ENCODE measurements at places on chromosomes 5 and 9.

DNA sequence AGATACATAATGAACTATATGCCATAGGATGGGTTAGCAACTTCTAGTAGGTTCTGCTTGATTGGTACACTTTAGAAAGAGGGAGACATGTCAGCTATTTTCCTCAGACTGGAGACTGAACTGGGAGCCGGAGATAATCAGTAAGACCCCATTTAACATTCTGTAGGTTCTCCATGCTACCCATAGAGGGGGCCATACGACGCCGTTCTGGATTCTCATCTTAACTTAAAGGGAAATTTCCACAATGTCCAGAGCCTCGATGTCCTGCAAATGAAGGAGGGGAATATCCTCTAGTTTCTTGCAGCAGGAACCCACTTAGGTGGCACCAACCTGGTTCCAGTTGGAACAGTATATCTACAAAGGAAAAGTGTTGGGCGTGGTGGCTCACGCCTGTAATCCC lies 22.3 kb upstream of the NPM1 start:
- no peak for DNase-seq

GRCh38 chr5:72077390-72077789 lies 29.9 kb upstream of the MAP1B start:
- no peak for DNase-seq

DNA sequence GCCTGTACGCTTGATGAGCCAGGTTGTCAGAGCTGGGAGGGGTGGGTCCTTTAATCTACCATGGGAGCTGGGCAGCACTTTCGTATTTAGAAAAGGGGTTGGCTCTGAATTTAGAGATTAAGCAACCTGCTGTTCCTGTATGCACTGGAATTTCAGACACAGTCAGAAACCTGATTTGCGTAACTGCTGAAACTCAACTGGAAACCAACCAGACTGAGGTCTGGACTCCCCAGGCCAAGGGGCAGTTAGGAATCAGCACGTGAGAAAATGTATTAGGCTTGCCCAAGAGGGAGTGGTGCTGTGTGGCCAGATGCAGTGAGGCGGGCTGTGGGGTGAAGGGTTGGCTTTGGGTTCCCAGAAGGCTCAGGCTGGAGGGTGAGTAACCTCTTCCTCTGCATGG lies 235.0 kb downstream of the GOLPH3 start:
- no peak for DNase-seq

GRCh38 chr5:116861666-116862065 lies 287.0 kb upstream of the SEMA6A start:
- no peak for DNase-seq

DNA sequence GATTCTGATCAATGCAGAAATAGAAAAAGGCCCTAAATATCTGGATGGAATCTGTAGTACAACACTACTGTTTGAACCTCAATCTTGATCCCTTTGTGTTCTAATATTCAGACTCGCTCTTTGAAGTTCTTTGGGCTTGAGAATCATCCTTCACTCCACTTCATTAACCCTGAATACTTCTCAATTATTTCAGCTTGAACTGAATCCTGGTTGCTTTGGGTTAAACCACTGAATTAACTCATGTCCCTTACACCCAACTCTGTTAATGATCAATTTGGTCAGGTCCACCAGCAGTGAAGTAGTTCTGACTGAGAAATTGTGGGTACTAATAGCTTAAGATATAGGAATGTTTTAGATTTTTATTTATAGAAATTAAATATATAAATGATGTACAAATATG lies 1707.2 kb upstream of the ACO1 start:
- DNase-seq: no peak

DNA sequence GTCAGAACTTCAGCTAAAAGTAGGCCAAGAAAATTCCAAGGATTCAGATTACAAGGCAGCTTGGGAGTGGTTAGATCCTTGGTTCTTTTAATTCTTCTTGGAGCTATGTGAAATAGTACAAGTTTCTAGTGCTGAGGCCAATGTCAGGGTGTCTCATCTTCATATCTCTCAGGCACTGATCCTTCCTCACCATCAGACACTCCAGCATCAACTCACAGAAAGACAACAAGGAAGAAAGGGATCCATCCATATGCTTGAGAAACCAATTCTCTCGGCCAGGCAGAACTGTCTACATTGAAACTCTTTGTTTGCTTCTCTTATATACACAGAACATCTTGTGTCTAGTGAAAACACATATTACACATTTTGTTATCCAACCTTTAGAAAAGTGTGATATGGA lies 362.1 kb upstream of the CCNH start:
- no peak for DNase-seq

DNA sequence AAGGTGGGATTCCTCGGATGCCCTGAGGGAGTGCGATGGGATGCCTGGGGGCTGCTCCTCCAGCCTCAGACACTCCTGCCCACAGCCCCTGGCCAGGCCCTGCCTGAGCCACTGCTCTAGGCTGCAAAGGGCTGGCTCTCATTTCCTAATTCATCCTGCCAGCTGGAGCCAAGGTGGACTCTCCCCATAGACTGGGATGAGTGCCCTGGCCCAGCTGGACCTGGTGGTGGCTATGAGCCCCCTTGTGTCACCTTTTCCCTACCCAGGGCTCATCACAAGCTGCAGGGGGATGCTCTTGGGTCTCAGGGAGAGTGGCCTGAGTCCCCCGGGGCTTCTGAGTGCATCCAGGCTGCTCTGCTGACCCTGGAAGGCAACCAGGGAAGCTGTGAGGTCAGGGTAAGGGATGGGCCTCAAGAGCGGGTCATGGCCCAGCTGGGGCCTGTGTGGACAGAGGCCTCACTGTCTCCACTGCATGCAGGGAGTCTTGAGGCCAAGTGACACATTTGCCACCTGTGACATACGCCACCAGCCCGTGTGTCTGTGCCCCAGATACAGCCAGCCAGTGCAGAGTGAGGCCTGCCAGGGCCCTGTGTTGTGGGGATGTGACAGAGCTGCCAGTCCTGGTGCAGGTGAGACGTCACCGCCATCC lies 102.7 kb upstream of the IER5L start:
- DNase-seq: no peak

- no peak for DNase-seq
These were observed 55.8 kb upstream of the CPEB4 start for GRCh38 chr5:173832386-173832785.

DNA sequence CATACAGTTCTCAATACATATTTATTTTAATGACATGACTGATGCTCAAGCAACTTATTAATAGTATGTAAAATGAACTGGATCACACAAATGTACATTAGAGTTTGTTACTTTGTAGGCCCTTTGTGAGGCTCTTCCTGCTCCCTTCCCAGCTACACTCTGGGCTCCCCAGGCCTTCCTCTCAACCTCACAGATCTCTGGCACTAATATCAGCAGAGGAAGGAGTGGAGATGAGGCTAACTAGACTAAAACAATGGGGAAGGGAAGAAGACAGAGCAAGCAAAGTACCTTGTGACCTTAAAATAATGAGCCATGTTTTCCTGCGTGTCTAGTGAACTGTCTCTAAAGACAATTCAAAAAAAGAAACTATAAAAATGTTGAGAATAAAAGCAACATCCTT lies 30.3 kb upstream of the TEK start:
- DNase-seq: no peak

- no peak for DNase-seq
These were observed 61.9 kb downstream of the EHMT1 start for GRCh38 chr9:137680444-137681358.

DNA sequence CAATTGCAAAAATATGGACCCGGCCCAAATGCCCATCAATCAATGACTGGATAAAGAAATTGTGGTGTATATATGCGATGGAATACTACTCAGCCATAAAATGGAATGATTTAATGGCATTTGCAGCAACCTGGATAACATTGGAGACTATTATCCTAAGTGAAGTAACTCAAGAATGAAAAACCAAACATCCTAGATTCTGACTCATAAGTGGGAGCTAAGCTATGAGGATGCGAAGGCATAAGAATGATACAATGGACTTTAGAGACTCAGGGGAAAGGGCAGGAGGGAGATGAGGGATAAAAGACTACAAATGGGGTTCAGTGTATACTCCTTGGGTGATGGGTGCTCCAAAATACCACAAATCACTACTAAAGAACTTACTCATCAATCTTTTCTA lies 247.6 kb upstream of the FBXL7 start:
- no peak for DNase-seq

- DNase-seq: peak; percentile 79
These were observed 304.0 kb downstream of the PJA2 start for GRCh38 chr5:109105631-109106267.

DNA sequence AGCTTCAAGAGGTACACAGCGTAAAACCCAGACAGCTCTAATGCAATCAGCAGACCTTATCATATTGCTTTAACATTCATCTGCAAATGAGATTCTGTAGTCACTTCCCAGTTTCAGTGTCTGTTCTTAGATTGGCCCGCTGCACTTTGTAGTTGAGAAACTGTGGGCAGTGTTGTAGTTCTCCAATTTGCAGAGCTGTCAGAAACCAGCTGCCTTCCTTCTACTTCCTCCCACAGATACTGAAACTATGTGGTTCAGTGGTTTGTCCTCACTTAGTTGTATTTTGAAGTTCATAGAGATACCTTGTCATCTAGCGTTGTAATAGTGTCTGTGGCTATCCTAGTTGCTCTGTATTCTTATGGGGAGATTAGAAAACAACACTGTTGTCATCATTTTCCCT lies 39.6 kb upstream of the TRIM36 start:
- DNase-seq: no peak

GRCh38 chr9:137613738-137614523 lies 4.9 kb upstream of the EHMT1 start:
- no peak for DNase-seq

GRCh38 chr5:33800241-33800950 lies 91.4 kb downstream of the ADAMTS12 start:
- DNase-seq: no peak

DNA sequence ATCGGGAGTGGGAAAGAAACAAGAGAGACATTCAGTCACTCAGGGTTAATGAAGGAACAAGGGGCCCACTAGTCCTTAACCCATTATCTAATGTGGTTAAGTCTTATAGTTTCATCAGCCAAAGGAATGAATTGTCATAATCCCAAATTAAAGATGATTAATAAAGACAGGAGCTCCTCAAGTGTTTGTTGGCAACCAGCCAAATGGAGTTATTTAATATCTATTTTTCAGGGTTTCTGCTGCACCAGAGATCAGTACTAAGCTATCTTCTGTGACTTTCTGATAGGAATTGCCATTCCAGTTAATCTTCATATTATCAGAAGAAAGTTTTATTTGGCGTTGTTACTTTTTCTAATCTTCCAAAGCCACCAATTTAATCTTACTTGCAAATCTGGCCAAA lies 34.0 kb upstream of the FCHO2 start:
- no peak for DNase-seq

DNA sequence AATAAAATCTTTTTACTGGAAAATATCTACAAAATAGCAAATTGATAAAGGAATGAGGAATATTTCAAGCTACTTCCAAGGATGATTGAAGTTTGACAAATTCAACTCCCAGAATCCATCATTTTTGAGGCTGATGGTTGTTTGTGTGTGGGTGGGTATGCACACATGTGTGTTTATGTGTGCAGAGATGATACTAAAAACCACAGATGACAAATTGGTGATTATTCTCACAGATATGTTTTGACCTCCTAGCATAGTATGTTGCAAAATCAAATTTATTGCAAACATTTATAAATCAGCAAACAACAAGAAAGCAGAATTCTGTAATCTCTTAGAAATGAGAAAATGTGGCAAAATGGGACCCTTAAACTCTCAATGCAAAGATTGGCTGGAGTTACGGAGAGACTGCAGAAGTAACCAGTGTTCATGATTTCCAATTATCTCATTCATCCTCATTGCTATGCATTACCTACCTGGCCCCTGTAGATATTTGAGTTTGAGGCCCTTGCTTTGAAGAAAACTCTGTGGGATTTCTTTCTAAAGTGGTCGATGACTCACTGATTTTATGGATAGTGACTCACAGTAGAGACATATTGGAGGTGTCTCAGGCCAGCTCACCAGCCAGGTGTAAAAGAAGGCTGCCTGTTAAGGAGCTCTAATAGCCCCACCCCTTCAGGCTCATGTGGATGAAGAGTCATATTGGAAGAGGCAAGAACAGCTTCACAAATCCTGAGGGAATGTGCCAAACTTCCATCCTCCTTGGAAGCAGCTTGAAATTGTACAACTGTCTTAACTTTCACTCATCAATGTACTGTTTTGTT lies 44.6 kb upstream of the TMC1 start:
- DNase-seq: peak; percentile 55

GRCh38 chr9:124309667-124310084 lies 51.9 kb downstream of the NEK6 start:
- peak; percentile 95 for DNase-seq

DNA sequence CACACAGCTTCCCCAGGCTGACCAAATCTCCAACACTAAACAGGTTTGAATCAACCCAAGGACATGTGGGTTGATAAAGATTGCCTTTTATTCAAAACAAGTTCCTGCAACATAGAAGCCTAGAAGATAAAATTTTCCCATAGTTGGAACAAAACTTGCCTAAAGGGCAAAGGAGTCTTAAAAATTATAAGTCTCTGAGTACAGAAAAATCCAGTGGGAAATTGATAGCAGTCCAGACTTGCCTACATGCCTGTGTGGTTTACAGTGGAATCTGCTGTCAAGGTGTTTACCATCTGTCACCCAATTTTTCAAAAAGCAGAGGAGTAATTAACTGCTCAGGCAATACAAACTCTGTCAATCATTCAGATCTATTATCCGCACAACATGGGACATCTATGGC lies 168.2 kb downstream of the PPP2R2B start:
- no peak for DNase-seq
